ENCODE measurements at places on chromosomes 12 and 14.

- no peak for DNase-seq
Observed at GRCh38 chr14:73753124-73753886, 39.1 kb upstream of the PNMA1 start.

DNA sequence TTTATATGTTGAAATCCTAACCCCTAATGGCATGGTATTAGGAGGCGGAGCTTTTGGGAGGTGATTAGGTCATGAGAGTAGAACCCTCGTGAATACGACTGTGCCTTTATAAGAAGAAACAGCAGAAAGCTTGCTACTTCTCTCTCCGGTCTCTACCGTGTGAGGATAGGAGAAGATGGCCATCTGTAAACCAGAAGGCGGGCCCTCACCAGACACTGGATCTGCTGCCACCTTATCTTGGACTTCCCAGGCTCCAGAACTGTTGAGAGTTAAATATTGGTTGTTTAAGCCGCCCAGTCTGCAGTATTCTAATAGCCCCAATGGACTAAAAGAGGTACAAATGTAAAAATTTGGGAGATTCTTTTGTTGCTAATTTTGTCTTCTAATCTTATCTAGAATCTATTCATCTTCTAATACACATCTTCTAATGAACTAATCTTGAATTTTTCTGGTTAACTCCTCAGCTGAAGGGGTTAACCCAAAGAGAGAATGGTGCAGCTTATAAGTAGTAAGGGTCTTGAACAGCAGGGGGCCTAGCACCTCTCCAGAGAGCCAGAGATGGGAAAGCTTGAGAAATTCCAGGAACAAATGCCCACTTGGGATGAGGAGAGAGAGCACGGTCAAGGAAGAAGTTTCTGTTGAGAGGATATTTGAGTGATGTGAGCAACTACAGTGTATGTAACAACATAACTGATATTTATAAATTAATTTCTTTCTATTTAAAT is 264.0 kb upstream of the GRIP1 start:
- no peak for DNase-seq

DNA sequence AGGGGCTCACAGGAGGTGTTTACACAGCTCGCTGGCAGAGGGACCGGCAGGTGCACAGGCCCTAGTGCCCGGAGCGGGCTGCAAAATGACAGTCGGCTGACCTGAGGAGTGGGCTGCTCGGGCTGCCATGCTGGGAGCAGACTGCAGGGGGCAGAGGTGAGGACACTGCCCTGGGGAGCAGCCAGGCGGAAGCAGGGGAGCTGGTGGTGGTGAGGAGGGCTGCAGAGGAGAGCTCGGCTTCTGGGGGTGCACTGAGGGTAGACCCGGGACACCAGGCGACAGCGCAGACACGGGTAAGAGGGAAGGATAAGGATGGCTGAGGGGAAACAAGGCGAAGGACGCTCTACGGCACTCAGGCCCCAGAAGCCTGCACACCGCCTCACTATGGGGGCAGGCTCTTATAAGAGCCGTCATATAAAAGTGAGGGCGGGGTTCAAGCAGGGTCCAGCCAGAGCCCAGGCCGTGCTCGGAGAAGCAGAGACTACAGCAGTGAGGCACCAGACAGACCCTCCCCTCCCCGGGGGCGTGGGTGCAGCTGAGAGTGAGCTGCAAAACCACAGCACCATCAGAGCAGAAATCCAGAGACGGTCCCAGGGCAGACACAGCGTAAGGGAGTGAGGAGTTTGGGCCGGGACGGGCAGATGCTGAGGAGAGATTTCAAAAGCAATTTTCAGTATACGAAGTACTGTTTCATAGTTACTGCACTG is 62.5 kb downstream of the CCDC88C start:
- DNase-seq: no peak

- DNase-seq: no peak
Observed at GRCh38 chr12:101749657-101750056, 10.4 kb upstream of the SYCP3 start.

DNA sequence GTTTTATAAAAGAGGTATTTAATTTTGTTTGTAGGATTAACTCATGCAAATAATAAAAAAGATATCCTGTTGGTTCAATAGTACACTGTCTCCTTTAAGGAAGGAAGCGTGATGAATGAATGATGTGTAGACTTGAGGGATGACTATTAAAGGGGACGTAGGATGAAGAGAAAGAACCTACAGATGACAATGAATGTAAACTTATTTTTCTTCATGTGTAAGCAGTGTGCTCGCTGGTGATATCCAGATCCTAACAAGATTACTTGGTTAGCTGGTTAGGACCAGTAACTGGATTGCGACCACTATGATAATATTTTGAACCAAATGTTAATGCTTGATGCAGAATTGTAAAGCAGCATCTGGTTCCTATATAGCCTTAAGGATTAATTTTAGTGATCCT is 2.6 kb downstream of the ARF6 start:
- no peak for DNase-seq

DNA sequence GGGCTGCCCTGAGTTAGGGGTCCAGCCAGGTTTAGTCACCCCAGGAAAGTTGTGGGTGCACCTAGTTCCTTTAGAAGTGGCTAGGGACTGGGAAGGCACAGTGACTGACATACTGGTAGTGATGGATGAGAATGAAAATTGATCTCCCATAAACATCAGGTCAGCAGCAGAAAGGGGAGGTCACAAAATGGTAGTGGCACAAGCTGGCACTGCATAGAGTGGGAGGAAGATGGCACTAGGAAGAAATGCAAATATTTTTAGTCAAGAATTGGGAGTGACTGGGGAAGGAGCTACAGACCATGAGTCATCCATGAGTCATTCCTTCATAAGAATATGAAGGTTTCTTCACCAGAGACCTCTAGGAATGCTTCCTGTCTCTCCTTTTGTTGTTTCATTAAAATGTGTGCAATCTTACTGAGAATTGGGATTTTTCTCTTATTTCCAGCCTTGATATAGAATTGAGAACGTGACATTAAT is 198.3 kb upstream of the AMIGO2 start:
- peak; percentile 88 for DNase-seq

DNA sequence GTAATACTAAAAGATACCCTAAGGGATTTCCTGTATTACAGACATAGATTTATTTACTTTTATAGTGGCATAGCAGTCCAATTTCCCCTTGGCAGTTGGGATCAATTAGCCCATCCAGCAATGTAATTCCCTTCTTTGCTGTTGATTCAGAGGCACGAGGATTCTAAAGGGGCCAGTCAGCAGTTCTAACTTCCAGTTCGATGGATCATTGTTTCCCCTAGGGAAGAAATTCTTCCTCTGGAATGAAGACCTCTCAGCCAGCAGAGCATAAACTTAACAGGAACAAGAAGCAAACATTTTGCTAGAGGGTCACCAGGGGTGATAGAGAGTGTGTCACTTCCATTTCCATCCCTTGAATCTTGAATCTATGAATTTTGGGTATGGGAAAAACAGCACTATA is 395.7 kb upstream of the NOVA1 start:
- DNase-seq: no peak

- DNase-seq: no peak
Observed at GRCh38 chr12:77497647-77498046, 333.0 kb upstream of the NAV3 start.

- no peak for DNase-seq
Observed at GRCh38 chr14:71618047-71618446, 314.2 kb upstream of the RGS6 start.

DNA sequence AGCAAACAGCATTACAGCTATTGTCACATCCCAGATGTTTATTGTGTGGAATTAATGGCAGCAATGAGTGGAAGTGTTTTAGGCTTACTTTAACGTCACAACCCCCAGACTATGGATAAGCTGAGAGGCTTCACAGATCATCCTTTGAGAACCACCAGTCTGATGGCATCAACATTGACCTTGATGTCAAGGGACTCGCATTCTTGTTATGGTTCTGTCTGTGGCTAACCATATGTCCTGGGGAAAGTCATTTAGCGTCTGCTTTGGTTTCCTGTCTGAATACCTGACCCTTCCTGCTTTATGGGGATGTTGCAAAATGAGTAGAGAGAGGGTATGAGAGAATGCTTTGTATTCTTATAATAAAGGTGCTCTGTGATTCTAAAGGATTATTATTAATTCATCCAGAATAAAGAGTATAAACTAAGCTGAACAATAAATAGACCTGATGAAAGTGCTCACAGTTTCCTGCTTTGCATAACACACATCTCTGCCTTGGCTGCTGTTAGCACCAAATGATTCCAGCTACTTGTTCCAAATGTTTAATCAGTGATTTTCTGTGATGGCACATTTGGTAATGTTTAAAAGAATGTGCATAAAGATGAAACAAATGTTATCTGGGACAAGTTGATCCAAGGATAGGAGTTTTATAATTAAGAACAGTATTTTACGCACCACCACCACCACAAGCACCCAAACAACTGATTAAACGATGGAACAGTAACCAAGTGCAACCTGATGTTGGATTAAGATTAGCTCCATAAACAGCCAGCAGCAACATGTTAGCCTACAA is 116.9 kb upstream of the LRIG3 start:
- DNase-seq: peak; percentile 22

DNA sequence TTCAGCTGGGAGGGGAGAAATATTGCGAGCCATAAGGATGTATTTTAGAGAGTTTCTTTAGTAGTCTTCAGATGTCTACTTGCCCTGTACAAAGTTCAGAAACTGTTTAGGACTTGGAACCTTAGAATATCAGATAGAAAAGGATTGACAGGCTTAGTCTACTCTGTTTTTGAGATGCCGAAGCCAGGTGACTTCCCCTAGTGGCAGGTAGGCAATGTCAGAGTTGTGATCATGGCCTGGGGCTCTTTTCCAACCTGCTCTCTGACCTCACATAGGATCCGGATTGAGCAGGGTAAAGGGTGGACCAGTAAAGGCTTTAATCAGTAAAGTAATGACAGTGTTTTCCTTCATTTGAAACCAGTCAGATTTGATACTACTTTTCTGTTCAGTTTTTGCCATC is 59.6 kb downstream of the PRKCH start:
- DNase-seq: no peak

DNA sequence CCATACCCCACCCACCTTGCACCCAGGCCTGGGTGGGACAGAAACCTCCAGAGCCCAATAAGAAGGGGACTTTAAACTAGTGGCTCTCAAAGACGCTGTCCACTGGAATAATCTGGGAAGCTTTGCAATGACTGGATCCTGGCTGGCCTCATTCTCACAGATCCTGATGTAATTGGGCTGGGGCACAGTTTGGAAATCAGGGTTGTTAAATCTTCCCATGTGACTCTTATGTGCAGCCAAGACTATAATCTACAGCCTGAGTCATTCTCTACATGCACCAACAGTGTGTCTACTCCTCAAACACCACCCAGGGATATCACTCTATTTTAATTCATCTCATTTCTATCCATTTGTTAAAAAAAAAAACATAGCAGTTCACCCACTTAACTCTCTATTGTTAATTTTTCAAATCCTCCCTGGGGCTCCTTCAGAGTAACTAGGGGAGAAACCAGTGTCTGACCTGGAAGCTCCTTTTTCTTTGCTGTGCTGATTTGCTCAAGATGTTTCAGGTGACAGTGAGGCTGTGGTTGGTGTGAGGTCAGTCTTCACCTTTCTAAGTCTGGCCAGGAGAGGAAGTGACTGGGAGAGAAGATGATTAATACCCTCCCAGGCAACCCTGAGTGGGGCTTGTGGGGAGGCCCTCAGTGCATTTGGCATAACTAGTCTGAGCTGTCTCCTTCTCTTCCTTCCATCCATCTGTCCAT is 211.6 kb upstream of the SFSWAP start:
- no peak for DNase-seq

DNA sequence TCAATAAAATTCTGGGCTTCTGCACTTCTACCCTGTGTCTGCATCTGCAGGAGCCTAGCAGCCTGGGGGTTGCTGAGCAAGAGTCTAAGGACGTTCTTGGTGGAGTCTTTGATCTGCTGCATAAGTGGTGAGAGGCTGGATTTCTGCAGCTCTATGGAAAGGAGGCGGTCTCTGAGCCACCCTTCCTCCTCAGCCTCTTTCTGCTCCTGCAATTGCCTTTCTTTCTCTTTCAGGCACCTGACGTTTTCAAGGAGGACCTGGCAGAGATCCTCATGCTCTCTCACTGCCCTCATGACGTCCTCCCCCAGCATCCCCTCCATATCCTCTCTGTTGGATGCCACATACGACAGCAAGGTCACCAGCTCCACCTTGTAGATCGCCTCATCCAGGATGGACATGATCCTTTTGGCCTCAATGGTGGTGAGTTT is 13.6 kb upstream of the TPCN1 start:
- DNase-seq: no peak

- DNase-seq: no peak
Observed at GRCh38 chr12:132400011-132400641, 70.7 kb upstream of the GALNT9 start.

- no peak for DNase-seq
Observed at GRCh38 chr14:104189629-104190335, 51.4 kb downstream of the KIF26A start.

DNA sequence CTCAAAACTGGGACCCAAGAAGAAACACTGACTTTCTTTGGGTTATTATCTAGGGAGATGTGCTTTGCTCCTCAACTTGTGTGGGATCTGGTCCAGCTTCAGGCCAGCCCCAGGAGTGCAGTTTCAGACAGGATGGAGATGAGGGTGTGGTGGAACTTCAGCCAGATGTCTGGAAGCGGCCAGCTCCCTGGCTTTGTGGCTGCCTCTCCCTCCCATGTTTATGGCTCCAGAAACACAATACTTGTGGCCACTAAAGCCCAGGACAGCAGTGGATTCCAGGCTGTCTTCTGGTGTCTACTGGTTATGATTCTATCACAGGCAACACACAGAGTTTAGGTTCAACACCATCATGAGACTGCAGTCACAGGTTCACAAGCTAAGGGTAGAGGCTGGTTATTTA is 44.2 kb upstream of the EMP1 start:
- DNase-seq: no peak

- DNase-seq: peak; percentile 70
Observed at GRCh38 chr14:82710267-82710841, 1176.7 kb upstream of the SEL1L start.

DNA sequence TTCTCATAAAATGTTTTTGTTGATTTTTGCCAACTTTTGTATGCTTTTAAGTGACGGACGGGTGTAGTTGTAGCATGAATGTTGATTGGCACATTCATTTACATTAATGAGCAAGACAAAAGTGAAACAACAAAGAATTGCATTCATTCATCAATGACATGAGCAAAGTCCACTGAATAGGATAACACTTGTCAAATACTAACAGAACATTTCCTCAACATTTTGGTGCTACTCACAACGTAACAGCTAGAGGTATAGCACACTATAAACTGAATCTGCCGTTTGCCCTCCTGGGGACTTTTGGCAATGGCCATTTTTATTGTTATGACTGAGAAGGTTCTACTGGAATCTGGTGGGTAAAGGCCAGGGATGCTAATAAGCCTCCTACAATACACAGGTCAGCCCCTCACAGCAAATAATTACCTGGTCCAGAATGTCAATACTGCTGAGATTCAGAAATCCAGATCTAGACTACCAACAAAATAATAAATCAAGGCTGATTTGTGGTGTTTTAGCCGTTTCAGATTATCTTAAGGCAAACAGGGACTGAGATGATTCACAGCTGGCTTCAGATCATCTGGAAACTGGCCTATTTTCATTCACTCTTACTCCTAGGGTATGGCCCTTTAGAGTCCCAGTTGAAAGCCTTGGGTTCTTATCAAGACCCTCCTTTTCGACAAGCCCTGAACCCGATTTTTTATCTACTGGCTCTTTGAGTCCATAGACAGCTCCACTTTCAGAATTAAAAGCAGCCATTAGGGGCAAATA is 22.5 kb upstream of the CDKN3 start:
- no peak for DNase-seq
